NCI-H1694 (cell line): ENCODE measurements at places on chromosomes 12 and 14.

DNA sequence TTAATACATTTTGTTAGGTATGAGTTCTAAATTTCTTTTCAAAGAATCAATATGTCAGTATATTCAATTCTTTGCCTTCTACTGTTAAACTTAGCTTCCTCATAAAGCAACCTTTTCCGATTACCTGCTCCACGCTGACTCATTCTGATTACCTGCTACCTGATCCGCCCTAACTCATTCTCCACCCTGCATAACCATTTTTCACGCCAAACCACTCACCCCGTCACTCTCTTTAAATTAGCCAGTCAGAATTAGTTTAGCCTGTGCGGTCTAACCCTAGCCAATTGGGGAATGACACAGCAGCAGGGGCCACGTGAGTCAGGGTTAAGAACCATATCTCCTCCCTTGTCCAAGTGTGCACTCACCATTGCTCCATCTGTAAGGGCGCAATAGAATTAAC is 72.2 kb upstream of the FICD start:
- no peak for DNase-seq

- DNase-seq: no peak
These were observed 94.1 kb downstream of the GCH1 start for GRCh38 chr14:54808326-54809161.

DNA sequence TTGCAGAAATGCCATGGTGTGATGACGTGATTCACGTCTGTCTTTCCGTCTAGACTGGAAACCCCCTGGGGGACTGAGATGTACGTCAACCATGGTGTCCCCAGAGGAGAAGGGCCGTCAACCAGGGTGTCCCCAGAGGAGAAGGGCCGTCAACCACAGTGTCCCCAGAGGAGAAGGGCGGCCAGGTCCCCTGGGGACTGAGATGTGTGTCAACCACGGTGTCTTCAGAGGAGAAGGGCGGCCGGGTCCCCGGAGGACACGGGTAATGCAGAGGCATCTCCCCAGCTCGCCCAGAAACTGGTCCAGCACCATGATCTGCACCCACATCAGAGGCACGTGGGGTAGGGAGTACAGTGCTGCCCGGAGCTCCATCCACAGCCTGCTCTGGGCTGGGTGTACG is 30.6 kb upstream of the GALNT9 start:
- no peak for DNase-seq

DNA sequence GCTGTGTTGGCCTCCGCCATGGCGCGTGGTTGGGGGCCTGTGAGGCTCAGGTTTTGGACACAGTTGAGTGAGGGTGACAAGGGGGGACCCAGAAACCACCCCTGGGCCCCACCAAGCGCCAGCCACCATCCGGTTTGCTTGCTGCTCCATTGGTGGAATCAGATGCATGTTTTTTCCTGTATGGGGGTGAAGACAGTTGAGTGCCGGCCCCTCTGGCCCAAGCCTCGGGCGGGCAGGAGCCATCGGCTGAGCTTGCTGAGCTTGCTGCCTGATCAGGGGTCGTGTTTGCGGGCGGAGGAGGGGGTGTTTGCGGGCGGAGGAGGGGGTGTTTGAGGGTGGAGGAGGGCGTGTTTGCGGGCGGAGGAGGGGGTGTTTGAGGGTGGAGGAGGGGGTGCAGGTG is 6.4 kb downstream of the PGAM5 start:
- no peak for DNase-seq

GRCh38 chr12:104352106-104352713 is 48.7 kb downstream of the EID3 start:
- DNase-seq: no peak

DNA sequence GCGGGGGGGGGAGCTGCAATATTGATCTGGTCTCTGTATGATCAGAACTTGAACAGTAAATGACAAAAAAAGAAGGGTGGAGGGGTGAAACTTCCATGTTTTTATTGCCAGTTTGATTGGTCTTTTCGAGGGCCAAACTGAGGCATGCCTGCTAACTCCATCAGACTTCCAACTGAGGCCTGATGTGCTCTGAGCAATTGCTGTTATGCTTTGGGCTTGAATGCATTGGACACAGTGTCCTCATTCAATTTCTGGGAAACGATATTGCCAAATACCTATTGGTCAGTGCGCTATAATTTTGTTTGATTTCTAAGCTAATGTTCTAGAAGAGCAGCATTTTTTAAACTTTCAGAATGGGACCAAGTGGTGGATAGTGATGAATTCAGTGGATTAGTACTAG is 2.1 kb upstream of the SLC38A2 start:
- no peak for DNase-seq

DNA sequence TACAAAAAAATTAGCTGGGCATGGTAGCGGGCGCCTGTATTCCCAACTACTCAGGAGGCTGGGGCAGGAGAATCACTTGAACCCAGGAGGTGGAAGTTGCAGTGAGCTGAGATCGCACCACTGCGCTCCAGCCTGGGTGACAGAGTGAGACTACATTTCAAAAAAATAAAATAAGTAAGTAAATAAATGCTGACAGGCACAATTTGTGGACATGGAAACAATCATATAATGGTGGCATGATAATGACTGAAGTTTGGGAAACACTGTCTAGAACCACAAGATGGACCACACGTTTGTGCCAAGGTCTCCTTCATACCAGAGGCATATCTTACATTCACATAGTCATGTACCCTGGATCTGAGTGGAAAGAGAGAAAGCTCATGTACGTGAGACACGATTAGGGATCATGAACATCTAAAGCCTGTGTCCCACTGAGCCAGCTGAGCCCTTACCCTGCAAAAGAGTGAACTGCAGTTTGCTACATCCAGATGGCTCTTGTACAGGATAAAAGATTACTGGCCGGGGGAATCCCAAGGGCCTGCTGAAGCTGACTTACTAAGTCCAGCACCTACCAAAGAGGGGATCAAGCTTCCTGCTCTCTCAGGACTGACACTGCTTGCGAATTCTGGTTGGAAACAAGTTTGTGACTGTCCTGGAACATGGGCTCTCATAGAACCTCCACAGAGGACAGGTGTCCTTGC is 62.9 kb downstream of the TRAFD1 start:
- no peak for DNase-seq

- no peak for DNase-seq
These were observed 214.4 kb downstream of the BMP4 start for GRCh38 chr14:53742233-53742620.

- no peak for DNase-seq
These were observed 42.2 kb upstream of the FBXO33 start for GRCh38 chr14:39474416-39474911.

GRCh38 chr12:15534322-15534721 is 212.0 kb downstream of the PTPRO start:
- DNase-seq: no peak

DNA sequence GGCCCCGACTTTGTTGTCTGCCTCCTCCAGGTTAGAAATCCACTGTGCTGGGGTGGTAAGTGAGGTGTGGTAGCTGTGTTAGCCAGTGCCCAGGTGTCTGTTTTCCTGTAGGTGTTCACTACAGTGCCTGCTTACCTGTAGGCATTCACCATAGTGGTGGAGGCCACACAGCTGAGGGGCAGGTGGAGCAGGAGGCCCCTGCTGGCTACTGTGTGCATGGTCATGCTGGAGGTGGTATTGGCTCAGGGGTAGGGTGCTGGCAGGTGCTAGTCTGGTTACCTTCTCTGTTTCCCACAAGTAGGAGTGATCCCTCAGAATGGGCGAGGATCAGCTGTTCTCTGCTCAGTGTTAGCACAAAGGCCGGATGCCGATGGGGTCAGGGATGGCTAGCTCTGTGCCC is 217.3 kb downstream of the SYT10 start:
- no peak for DNase-seq

GRCh38 chr12:31235868-31236395 is 90.0 kb downstream of the SINHCAF start:
- DNase-seq: no peak

- DNase-seq: no peak
These were observed 116.6 kb upstream of the BCL2L14 start for GRCh38 chr12:11954181-11954580.

DNA sequence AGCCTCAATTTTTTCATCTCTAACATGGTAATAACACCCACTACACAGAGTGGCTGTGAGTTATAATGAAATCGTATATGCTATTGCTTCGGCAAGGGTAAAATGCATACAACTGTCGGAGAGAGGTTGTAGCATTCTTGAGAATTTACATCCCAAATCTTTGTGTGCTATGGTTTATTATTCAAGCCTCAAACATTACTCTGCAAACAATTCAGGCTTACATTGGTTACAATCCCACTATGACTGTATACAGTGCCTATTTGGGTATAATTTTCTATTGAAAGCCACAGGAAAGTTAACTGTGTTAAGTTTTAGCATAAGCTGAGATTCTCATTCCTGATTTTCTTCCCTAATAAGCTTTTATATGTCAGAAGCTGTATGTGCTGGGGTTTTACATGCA is 20.6 kb downstream of the SLC35F4 start:
- DNase-seq: no peak

DNA sequence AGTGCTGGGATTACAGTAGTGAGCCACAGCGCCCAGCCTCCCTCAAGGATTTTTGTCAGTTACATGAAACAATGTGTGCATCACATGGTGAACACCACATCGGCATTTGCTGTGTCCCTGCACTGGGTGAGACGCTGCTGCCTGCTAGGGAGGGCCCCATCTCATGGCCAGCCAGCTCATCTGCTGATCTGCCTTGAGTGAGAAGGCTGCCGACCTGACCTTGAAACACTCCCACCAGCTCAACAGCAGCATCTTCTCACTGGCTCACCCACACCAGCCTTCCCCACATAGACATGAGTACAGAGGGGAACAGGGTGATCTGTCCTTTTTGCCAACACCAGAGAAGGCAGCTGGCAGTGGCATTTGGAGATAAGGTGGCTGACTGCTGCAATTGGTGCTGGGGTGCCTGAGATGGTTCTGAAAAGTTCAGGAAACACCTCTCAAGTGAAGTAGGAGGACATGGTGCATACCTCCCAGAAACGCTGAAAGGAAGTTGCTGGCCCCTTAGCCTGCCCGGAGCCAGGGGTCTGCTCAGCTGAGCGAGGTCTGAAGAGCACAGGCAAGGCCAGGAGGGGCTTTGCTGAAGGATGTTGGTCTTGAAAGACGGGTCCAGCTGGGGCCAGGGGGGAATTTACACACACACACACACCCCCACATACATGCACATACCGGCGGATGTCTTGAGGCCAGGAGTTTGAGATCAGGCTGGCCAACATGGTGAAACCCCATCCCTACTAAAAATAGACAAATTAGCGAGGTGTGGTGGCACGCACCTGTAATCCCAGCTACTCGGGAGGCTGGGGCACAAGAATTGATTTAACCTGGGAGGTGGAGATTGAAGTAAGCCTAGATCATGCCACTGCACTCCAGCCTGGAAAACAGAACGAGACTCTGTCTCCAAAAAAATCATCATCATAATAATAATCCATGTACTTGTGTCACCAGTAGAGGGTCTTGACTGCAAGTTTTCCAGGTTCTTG is 14.3 kb upstream of the PPP1R13B start:
- no peak for DNase-seq

DNA sequence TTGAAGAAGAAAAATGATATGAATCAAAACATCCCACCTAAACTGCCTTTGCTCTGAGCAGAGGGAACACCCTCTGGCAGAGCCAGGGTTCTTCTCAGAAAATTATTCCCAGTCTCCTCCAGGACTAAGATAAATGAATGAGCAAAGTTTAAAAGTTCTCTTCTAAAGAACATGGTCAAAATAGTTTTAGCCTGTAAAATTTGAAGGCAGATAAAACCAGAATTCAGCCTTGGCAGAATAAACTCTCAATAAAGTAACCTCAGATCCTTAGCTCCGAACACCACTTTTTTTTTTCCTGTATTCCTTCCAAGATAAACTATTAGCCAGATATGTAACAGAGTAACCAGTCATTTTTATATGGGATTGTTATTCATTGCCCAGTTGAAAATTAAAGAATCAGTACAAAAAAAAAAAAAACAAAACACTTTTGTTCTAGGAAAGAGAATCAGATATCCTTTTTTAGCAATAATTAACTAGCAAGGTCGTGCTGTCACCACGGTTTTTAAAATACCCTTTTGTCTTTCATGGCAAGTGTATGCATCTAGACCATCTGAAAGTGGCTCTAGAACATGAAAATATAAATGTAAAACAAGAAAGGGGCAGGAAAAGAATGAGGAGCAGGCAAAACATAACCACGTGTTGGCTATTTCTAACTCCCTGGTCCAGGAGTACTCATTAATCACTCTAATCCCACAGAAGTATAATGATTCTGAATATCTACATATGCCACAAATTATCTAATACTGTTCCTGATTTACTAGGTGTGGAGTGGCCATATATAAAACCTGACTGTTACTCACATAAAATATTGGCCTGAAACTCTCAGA is 60.8 kb downstream of the CAPZA3 start:
- no peak for DNase-seq

GRCh38 chr12:129776977-129777667 is 126.7 kb downstream of the TMEM132D start:
- no peak for DNase-seq

DNA sequence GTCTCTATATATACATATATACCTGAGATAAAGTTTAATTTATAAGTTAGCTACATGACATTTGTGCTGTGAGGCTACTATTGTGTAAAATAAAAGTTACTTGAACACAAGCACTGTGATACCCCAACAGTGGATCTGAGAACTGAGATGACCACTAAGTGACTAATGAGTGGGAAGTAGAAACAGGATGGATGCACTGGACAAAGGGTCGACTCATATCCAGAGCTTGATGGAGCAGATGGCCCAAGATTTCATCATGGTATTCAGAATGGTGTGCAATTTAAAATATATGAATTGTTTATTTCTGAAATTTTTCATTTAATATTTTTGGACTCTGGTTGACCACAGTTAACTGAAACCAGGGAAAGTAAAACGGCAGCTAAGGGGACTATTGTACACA is 908.6 kb upstream of the MDGA2 start:
- DNase-seq: no peak

DNA sequence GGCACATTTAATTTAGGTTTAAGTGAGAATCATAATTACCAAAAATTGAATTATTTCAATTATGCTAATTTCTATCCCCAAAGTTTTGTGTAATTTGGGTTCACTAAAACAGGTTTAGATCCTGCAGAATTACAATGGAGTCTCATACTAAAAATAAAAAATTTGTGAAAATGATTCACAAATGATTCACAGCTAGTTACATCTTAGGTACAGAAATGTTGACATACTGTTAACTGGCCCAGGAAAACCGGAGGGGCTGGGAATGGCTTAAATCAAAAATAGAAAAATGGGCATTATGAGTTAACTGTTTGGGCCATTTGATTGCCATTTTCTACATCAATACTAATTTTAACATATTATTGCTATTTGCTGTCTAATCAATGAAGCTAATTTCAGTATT is 76.1 kb downstream of the RMST start:
- DNase-seq: no peak

GRCh38 chr14:61860294-61860918 is 98.2 kb downstream of the SNAPC1 start:
- DNase-seq: peak; percentile 50
